ENCODE measurements at places on chromosomes 16 and 17. TPM values are rescaled to one million over a fixed set of nuclear protein-coding genes. Genes with fewer than 3 reads are reported as not detected.

DNA sequence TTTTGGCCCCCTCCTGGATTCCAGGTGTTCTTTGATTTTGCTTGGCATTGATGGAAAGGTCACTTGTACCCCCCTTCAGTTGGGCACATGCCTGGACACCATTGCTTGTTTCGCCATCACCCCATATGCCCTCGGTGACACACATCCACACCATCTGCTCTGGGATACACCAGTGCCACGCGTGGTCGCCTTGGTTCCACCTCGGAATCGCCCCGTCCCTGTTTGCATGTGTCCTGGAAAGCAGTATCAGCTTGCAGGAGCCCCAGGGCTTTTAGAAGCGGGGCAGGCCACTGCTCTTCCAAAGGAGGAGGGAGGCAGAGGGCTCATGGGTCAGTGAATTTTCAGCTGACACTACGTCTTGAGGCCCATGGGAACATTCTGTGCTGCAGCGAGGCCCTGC, 607.9 kb downstream of the KCNJ18 start:
- DNase-seq = no peak

DNA sequence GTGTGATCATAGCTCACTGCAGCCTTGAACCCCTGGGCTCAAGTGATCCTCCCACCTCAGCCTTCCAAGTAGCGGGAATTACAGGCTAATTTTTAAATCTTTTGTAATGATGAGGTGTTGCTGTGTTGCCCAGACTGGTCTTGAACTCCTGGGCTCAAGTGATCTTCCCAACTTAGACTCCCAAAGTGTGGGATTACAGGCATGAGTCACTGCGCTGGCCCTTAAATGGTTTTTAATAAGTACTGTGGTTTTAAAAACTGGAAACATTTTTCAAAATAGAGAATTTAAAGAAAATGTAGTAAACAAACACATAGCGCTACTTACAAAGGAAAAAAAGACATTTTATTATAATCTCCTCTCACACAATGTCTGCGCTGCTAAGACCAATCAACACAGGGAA, 32.2 kb downstream of the MARCHF10 start:
- DNase-seq = no peak

DNA sequence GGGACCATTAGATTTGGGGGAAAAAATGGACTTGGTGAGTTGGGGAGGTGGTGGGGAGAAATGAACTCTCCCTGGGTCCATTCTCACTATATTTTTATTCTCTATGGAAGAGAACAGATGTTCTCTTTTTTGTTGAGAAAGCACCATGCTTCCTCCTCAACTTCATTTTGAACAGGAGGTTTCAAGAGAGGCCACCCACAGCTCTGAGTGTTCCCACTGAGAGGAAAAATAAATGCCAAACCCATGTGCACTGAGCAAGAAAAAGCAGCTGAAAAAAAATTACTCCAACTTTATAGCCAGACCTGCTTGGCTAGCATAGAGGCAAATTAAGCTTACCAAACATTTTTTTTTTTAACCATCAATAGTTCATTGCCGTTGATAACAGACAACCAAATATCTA, 883.6 kb downstream of the KCNJ2 start:
- DNase-seq = no peak

DNA sequence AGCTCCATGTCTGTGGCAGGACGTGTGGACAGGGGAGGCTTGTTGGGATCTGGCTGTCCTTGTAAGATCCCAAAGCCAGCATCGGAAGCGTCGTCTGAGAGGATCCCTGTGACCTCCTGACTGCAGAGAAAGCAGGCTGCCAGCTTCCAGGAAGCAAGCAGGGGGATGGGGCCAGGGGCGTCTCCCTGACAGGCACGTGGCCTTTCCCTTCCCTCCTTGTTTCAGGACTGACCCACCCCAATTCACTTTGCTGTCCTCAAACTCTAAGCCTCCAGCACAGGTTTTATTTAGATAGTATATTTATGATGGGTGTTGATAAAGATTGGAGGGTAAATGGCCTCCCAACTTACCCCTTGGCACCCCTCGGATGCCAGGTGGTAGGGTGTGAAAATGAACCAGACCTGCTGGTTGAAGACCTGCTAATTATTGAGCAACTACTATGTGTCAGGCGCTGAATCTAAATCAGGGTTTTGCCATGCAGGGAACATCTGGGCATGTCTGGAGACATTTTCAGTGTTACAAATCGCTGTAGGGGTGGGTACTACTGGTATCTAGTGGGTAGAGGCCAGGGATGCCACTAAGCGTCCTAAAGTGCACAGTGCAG, 24.5 kb downstream of the SOCS1 start:
- DNase-seq = no peak

GRCh38 chr17:17104036-17104435, 61.8 kb downstream of the MPRIP start:
- DNase-seq = no peak

DNA sequence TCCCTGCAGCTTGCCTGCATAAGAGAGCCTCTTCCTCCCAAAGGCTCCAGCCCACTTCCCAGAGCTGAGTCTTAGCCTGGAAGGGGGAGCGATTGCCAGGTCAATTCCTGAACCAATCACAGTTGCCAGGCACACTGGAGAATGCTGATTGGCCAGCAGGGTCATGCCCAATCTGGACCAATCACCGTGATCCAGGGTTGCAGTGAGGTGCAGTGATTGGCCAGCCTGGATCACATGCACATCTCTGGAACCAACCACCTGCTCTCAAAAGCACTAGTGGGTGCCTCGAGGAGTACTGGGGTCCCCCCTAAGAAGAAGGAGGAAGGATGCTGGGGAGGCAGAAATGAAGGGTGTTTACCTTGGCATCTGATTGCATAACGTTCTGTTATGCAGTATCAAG, 18.4 kb downstream of the NAGPA start:
- no peak for DNase-seq

DNA sequence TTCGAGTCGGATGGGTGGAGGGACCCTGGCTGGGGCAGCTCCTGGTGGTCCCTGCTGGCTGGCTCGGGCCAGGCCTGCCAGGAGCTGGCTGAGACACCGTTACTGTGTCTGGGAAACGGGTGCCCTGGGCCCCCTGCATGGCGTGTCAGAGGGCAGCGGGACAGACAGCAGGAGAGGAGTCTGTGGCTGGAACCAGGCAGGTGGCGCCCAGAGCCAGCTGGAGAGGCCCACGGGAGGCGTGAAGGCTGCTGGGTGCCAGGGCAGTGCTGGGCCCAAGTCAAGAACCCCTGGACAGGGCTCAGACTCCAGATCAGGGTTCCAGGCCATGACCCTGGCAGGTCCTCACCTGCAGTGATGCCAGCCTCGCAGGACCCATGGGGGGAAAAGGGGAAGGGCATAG, 16.6 kb downstream of the SOX8 start:
- no peak for DNase-seq

GRCh38 chr17:75099881-75100595, 9.7 kb upstream of the ARMC7 start:
- no peak for DNase-seq

DNA sequence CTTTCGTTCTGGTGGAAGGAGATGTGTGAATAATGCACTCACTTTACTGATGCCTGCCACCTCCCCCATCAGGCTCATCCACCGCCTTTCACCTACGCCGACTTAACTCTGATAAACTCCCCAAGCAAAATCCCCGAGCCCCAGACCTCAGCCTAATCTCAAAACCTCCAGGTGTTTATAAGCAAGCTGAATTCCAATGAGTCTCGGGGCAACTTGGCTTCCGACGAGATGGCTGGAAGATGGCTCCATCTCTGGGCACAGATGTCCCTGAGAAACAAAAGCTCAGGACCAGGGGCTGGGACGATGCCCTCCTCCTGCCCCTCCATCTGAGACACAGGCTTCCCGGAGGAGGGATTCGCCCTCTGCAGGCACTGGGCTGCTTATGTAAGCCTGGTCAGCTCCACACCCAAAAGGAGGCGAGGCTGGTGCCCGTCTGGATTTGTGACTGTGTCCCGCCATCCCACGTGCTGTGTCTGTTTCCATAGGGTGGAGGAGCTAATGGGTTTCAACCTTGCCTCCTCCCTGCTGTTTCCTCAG, 386.4 kb upstream of the TNRC6C start:
- peak; percentile 20 for DNase-seq

GRCh38 chr16:84610376-84610775, 7.5 kb downstream of the COTL1 start:
- no peak for DNase-seq

DNA sequence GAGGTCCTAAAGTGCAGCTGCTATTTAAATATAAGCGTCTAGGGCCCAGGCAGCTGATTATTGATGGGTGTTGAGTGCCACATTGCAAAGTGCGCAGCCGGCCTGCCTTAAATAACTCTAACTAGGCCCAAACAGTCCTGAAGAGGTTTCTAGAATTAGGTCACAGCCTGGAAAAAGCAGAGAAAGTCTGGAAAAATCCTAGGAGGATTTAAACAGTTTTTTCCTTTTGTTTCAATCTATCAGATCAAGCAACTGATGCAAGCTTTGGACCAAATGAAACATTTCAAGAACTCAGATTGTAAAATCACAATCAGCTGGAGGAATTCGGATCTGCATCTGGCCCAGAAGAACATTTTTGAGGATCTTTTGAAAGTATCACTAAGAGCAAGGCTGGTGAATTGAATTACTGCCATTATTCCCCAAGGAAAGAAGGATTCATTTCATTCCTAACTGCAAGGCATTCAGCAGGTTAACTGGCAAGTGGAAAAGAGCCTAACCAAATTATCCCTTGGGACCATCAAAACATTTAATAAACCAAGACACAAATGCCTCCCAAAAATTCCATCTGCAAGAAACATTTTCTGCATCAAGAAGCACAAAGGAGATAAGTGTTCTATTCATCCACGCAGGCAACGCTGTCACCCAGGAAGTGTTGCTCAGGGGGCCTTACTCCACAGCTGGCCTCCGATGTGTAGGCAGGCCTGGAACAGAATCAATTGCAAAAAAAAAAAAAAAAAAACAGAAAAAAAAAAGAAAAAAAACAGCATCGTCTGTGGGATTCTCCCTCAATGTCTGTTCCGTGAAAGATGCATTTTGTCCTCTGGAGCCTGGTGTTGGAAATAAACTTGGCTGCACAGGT, 46.1 kb downstream of the IRX3 start:
- no peak for DNase-seq

- no peak for DNase-seq
Observed at GRCh38 chr17:8048736-8049135, 9.9 kb downstream of the ALOX15B start.

- no peak for DNase-seq
Observed at GRCh38 chr17:55903028-55903690, 152.3 kb downstream of the PCTP start.

DNA sequence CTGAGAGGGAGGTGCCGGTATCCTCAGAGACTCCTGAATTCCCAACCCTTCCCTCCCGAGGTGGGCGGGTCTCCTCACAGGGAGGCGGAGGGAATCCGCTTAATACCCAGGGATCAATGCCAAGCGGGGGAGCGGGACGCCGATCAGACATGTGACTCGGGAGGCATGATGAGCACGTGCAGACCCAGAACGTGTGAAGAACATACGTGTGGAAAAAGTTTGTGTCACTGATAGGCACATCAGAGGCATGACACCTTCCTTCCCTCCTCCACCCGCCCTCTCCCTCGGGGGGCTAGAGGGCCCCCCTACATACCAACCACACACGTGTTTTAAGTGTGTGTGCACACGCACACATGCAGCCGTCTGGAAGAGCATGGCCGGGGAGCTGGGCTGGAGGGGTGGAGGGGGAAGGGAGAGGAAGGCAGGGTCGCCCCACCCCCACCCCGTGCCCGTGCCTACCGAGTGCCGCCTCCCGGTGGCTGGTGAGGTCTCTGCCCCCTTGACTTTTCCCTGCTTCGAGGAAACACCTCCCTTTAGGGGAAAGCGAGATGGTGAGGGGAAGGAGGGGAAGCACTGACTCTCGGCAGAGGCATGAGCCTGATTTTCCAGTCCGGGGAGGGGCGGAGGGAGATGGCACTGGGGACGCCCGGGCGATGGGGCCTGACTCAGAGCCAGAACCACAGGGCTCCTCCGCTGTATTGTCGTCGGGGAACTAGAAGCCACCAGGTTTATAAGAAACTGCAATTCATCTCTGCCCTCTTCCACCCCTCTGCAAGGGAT, 12.1 kb upstream of the TBX21 start:
- peak; percentile 84 for DNase-seq

DNA sequence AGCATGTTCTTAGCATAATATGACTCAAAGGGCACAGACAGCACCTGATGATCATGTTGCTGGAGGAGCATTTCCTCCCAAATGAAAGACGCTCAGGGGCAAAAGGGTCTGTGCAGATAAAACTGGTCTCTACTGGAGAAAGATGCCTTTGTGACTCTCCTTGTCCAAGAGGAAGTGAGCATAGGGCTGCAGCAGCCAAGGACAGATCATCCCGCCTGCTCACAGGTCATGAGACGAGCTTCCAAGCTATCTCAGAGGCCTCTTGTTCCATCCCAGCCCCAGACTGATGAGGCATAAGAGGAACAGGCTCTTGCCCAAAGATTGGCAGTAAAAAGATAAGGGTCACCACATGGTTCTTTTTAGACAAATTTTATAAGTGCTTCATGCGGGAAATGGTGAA, 141.8 kb downstream of the KATNIP start:
- no peak for DNase-seq

Gene YBX2
- total RNA-seq = not detected

Gene RBFOX1
- not detected for total RNA-seq

Gene PRRT2
- 1.7 TPM for total RNA-seq

Gene LRRC46
- total RNA-seq = 1.5 TPM
